ENCODE measurements at places on chromosomes 2 and 18.

GRCh38 chr2:46360303-46360702 lies 63.1 kb downstream of the EPAS1 start:
- DNase-seq: no peak

GRCh38 chr2:28442328-28442727 lies 49.7 kb downstream of the FOSL2 start:
- no peak for DNase-seq

DNA sequence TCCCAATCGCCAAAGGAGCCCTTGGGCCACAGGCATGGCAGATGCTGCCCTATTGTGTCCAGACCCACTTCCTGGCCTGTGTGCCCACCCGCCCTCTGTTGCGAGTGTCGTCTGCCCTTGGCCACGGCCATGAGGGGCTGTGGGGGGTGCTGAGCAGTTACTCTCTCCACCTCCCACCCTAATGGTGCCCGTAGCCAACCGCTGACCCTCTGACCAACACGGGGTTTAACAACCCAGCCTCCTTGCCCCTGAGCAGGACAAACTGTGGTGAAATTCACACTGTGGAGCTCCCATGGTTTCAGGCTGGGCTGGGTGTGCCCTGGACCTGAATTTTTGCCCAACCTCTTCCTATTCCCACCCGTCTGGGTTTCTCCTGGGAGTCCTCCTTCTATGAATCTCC lies 145.7 kb upstream of the HDAC4 start:
- no peak for DNase-seq

DNA sequence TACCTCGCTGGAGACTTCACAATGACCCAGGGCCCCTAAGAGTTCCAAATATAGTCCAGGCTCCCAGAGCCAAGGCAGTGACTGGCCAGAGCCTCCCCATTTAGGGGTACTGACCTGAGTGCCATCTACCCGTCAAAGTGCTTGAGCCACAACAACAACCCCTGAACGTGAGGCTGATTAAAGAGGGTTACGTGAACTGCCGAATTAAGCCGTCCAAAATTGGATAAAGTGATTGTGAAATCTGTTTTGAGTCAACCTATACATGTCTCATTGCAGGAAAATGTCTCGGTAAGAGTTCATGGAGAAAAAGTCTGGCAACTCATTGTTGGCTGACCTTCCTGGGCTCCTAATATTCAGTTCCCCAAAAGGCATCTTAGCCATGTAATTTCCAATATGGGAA lies 116.3 kb downstream of the TTC32 start:
- no peak for DNase-seq

- no peak for DNase-seq
Measured at GRCh38 chr18:1014509-1014908, 109.8 kb downstream of the ADCYAP1 start.

- DNase-seq: no peak
Measured at GRCh38 chr18:62867534-62867933, 152.2 kb downstream of the PHLPP1 start.

DNA sequence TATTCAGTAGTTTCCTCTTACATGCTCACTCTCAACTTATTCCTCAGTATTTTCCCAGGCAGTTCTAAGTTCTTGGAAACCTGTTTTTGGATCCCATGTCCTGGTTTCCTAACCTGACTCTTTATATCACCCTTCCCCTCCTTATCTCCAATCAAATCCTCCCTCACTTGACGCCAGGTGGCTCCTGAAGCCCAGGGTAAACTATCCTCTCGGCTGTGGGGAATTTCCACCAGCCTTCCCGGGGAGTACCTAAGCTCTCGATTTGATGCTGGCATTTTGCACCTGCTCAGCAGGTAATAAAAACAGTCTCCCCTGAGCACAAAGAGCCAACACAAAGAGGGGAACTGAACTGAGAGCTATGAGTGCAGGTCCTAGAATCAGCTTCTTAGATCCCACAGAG lies 538.0 kb downstream of the SLC4A3 start:
- DNase-seq: no peak

- DNase-seq: no peak
Measured at GRCh38 chr18:10006311-10006893, 92.6 kb downstream of the VAPA start.

GRCh38 chr2:36607947-36608346 lies 10.0 kb upstream of the FEZ2 start:
- no peak for DNase-seq

- DNase-seq: no peak
Measured at GRCh38 chr18:41875094-41875780, 79.8 kb upstream of the PIK3C3 start.

DNA sequence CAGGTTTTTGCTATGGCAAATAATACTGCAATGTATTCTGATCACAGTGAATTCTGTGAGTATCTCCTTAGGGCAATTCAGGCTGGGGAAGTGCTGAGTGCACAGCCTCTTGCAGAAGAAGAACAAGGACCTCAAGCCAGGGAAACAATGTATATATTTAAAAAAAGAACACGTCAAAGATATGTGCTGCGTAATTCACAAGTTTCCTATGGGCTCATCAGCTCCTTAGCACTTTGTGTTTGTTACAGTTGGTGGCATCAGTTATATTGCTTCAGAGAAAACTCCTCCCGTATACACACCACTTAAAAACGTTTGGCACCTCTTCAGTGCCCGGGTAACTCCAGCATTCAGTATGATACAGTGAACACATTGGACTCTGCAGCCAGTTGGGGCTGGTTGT lies 16.5 kb upstream of the MARCO start:
- no peak for DNase-seq

DNA sequence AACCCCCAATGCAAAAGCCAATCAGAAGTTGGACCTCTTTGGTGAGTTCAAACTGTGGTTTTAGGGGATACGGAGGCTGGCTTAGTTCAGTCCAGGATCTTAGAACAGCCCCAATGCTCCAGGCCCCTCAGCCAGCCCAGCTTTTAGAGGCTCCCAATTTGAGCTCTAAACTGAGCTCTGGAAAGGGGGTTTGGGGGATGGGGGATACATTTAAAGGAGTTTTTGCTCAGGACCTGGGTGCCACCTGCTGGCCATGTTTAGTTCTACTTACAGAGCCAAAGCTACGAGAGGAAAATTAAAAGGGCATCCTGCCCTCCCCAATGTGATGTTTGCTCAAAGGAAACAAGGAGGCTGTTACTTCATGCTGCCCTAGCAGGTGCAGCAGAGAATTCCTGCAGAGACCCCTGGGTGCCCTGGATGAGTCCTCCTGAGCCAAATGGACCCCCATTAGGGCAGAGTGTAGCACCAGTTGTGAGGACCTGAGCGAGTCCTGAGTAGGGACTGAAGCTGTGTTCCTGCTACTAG lies 15.9 kb upstream of the TMEM214 start:
- peak; percentile 20 for DNase-seq

GRCh38 chr2:3291113-3291512 lies 86.5 kb downstream of the EIPR1 start:
- no peak for DNase-seq

- no peak for DNase-seq
Measured at GRCh38 chr2:118737684-118738083, 109.8 kb downstream of the EN1 start.

GRCh38 chr2:169572821-169573159 lies 875 bp downstream of the FASTKD1 start:
- DNase-seq: no peak

GRCh38 chr2:27208486-27209050 lies 3.3 kb upstream of the ATRAID start:
- DNase-seq: no peak

- no peak for DNase-seq
Measured at GRCh38 chr2:170930991-170931266, 1.9 kb downstream of the GORASP2 start.

DNA sequence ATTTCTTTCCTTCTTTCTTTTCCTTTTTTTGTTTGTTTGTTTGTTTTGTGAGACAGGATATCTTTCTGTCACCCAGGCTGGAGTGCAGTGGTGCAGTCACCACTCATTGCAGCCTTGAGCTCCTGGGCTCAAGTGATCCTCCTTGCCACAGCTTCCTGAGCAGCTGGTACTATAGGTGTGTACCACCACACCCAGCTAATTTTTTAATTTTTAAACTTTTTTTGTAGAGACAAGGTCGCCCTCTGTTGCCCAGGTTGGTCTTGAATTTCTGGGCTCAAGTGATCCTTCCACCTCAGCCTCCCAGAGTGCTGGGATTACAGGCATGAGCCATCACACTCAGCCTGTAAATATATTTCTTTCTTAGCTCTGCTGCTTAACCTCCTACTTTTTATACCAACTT lies 83.4 kb upstream of the CYP20A1 start:
- peak; percentile 2 for DNase-seq

GRCh38 chr2:11466307-11467128 lies 557 bp upstream of the E2F6 start:
- no peak for DNase-seq

- DNase-seq: no peak
Measured at GRCh38 chr2:53129851-53130250, 637.8 kb upstream of the CHAC2 start.

DNA sequence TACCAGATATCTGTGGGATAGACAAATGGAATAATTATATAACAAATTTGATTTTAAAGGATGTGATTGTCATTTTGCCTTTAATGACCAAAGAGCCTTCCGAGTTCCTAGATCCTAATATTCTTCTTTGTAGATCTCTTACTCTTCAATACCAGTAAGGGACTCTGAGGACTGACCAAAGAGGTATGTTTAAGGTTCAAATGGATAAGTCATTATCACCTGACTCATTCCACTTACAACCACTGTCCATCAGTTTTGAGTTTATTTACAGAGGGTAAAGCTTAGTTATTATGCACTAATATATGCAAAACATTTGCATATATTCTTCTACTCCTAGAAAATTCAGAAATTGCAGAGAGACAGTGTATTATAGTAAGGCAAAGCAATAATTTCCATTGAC lies 62.7 kb downstream of the CCDC148 start:
- DNase-seq: no peak

- DNase-seq: no peak
Measured at GRCh38 chr2:149808556-149808955, 221.0 kb upstream of the MMADHC start.

- DNase-seq: peak; percentile 72
Measured at GRCh38 chr18:75216212-75216910, 5.8 kb downstream of the TSHZ1 start.

- DNase-seq: peak; percentile 33
Measured at GRCh38 chr2:216139884-216140283, 30.7 kb downstream of the XRCC5 start.

GRCh38 chr18:55047546-55047945 lies 88.3 kb upstream of the CCDC68 start:
- no peak for DNase-seq

DNA sequence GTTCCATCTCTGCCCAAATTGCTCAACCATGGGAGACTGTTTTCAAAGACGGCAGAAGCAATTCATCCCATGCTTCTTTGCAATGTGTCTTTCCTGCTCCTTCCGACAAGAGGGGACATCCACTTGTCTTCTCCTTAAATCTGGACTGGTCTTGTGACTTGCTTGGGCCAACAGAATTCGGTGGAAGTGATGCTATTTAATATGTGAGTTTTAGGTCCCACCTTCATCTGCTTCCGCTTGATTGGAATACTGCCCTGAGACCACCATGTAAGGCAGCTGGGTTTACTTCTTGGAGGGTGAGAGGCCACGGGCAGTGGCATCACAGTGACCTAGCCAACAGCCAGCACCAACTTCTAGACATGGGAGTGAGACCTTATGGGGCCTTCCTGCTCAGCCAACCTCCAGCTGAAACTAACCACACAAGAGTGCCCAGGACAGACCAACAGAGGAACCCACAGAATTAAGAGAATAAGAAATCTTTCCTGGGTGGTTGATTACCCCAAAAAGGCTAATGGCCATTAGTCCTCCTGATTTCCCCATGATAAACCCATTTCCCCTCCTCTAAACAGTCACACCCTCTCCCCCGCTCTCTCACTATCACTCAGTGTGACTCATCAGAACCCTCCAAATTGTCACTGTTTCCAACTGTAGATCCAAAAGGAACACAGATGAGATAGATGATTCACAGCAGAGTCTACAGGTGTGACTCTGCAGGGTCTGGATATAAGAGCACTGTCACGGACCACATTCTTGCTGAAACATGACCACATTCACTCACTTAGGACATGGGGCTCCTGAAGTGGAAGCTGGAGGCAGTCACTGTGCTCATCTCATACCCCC lies 16.2 kb upstream of the RHOB start:
- no peak for DNase-seq

DNA sequence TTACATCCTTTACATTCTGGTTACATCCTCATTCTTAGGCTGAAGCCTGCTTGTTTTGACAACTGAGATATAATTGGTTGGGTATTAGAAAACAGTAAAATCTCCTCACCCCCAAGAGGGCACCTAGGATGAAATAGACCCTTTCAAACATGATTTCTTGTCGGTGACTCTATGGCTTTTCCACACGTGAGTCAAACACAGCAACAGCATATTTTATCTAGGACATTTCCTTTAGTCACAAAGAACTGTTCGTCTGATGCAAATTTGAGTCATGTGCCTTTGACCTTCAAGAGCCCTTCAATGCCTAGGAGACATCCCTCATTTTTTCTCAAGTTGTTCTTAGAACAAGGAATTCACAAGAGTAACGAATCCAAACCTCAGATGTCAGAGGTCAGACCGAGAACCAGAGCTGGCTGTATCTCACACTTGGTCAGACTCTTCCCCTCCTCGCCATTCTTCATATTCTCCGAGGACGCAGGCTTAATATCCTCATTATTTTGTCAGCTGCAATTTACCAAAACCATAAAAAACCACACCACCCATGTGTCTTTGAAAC lies 60.5 kb upstream of the ALKAL2 start:
- no peak for DNase-seq

DNA sequence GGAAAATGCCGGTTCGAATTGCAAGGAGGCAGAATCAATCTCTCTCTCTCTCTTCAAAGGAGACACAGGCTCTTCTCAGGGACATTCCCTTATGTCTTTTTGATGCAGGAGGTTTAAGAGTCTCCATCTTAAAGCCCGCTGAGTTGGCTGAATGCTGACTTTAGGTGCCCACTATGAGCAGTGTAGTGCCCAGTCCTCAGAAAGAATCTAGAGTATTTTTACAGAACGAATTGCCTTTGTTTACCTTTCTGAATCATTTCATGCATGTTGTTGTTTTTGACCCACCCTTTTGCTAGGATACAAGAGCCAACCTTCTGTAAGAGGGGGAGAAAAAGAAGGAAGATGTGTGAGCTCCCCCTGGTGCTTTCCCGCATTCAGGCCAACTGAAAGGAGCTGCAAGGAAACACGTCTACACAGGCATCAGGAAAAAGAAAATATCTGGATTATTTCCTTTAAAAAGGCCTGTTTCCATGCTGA lies 193.5 kb upstream of the TCF4 start:
- no peak for DNase-seq

- no peak for DNase-seq
Measured at GRCh38 chr2:1328684-1329083, 84.6 kb upstream of the TPO start.
